ENCODE measurements at places on chromosomes 7 and 10.

DNA sequence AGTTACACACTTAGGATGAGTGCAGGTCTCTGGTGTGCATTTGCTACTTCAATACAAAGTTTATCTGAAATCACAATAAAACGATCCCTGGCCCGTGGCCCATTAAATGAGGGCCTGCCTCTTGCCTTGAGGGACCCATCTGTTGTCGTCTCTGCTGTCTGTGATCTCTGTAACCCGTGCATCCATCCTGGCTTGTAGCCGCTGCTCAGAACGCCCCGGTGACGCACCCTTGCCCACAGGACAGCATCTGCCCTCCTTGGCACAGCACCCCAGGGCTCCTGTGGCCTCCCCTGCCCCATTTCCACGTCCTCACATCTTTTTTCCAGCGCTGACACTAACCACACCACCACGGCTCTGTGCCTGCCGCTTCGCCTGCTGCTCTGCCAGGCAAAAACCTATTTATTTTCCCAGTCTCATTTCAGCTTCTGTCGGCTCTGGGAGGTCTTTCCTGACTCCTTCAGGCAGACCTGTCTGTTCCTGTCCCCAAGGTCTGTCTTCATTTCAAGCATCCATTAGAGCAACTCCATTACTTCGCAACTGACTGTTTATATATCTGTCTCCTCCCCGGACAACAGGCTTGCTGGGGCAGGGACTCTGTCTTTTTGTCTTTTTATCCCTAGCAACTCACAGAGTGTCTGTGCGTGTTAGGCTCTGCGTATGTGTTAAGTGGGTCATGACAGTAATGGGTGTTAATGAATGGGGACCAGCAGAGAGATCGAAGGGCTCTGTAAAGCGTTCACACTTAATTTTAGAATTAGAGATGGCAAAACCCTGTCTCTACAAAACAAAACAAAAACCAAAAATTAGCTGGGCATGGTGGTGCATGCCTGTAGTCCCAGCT is 16.4 kb downstream of the CARD11 start:
- no peak for DNase-seq

GRCh38 chr7:99597762-99598501 is at the start of gene TMEM225B:
Gene TMEM225B, plus strand, starts transcription at chr7:99598267. Its CDS starts 6,122 bp downstream, at chr7:99604389.
- DNase-seq, result no peak

DNA sequence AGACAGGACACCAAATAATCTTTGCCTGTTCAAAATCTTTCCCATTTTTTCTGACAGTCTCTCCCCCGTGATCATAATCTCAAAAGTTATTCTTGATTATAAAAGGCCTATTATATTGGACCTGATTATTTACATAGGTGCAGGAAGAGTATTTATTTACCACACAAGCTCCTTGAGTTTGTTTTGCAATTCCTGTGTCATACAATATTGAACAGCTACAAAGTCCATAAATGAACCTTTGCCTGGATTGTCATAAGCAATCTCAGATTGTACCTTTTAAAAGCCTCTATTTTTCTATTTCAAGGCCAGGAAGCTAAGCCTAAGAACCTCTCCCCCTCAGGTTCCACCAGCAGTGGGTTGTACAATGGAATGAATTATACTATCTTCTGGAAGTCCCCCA is 183.9 kb upstream of the MEOX2 start:
- DNase-seq, result no peak

- DNase-seq, result no peak
Measured at GRCh38 chr7:144776447-144776846, 59.4 kb downstream of the TPK1 start.

- no peak for DNase-seq
Measured at GRCh38 chr7:16838386-16838785, 33.6 kb upstream of the AGR2 start.

GRCh38 chr7:96649981-96650380 is 59.7 kb downstream of the SEM1 start:
- DNase-seq, result no peak

- no peak for DNase-seq
Measured at GRCh38 chr10:46253076-46254006, 33.5 kb upstream of the ANTXRL start.

- no peak for DNase-seq
Measured at GRCh38 chr7:43628431-43628830, 45.5 kb downstream of the STK17A start.

DNA sequence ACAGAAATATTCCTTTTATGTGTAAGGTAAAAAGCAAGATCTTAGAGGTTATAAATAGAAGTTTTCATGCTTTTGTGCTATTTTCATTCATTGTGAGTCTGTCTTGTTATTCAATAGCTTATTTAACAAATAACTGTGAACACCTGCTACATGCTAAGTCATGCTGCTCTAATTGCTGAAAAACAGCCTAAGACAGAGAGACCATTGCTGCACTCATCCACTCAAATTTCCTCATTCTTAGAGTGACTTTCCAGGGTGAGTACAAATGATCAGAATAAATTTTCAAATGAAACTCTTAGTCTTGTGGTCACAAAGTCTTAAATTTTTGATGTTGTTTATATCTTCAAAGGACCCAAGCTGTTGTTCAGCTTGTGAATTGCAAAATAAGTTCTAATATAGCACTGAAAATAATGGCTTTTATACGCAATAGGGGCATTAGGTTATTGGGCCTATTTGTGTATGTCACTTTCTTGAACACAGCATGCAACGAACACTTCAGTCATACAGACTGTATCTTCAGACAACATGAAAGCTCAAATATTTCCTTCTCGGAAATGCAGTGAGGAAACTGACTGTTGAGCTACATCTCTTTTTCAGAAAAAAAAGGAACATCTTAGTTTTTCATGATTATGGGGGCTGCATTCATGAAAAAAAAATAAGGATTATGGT is 247.9 kb upstream of the PCDH15 start:
- no peak for DNase-seq

- no peak for DNase-seq
Measured at GRCh38 chr10:132705943-132706342, 80.0 kb downstream of the NKX6-2 start.

GRCh38 chr10:118626953-118627352 is 31.5 kb upstream of the PRLHR start:
- DNase-seq, result no peak

DNA sequence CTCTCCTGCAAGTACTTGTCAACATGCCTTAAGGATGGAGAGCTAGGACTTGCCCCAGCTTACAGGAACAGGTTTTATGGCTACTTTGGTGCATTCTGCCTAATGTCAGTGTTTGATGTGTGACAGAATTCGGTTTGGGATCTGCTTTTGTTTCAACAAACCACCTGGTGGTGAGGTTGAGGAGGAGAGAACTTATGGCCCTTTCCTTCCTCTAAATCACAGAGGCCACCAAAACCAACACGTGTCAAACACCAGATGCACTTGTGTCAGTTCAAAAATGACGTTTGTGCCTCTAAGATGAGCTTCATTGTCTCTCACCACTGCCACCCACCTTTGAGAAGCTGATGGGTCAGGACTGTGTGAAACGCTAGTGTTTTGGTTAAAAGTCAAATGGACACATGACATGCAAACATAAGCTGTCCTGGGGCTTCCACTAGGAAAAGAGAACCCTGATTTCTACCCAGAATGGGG is 83.9 kb downstream of the OSBPL3 start:
- DNase-seq, result no peak

GRCh38 chr10:36050763-36051499 is 408.8 kb upstream of the FZD8 start:
- DNase-seq, result no peak

- no peak for DNase-seq
Measured at GRCh38 chr7:138324941-138325340, 135.1 kb upstream of the TRIM24 start.

DNA sequence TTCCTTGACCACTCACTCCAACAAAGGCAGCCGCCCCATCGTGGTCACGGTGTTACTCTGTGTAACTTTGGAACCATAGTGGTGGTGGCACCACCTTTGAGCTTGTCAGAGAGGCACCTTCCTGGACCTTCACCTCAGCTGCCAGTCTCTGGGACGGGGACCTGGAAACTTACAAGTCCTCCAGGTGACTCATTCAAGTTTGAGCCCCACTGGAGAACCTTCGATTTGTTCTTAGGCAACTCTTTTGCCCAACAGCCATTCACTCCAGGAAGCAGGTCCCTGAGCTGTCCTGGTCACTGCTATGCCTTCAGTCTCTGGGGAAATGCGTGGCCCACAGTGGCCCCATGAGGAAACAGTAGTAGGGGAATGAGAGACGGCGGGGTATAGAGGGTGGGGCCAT is 17.2 kb downstream of the STX1A start:
- no peak for DNase-seq

GRCh38 chr10:121252756-121253155 is 345.5 kb downstream of the FGFR2 start:
- no peak for DNase-seq

DNA sequence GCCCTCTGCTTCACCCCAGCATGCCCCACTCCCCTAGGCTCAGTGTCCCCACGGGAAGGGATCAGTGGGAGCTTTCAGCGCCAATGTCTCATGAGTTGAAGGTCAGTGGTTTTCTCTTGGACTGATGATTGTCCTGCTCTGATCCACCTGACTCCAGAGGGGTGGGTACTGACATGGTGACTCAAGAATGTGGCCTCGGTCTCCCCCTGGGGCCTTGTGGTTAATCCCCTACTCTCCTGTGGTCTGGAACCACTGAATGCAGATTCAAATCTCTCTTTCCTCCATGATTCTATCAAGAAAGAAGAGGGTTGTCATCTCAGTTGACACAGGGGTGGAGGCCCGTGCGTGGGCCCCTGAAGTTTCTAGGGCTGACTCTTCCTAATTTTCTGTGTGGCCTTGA is 176.9 kb downstream of the RPS24 start:
- no peak for DNase-seq

- DNase-seq, result no peak
Measured at GRCh38 chr10:88152728-88153133, 289.3 kb downstream of the PTEN start.

DNA sequence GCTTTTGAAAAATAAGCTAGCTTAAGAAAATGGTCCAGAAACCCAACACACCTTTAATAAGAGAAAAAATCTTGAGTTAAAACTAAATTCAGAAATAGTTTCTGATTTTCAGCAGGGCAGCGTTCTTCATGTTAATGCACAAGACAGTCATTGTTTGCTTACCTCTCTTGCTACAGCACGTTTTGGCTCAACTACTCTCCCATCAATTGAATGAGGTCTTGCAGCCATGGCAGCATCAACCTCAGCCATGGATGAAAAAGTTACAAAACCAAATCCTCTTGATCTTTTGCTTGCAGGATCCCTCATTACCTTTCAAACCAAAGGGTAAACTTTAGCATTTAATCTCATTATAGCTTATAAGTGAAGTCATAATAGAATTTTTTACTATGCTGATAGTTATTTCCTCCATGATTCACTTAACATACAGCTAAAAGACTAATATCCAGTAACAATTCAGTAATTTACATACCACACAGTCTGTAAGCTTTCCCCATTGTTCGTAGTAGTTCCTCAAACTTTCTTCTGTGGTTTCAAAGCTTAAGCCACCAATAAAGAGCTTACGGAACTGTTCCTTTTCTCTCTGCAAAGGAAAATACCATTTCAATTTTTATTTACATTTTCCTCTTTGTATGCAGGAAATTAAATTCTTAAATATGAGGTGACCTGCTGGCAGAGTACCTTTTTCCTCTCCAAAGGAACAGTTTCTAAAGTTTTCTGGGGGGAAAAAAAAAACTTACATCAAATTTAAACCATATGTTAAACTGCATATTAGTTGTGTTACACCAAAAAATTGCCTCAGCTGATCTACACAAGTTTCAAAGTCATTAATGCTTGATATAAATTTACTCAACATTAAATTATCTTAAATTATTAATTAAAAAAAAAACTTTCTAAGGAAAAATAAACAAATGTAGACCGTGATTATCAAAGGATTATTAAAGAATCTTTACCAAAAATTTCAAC is 3.1 kb downstream of the HNRNPA2B1 start:
- DNase-seq, result no peak

DNA sequence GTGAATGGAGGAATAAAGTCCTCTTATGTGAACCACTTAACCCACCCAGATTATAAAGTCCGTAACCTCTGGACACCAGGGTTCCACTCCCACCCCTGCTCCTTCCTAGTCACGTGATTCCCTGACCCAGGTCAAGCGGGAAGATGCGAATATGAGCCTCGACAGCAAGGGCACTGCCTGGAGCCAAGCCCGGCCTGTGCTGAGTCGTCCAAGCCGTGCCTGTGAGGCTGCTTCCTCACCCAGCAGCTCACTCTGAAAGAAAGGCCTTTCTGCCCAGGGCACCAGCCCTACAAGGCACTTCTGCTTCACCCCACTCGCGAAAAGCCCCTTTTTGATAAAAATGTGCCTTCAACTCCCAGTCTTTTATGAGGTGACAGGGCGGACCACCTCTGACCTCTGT is 85.8 kb downstream of the CYTH3 start:
- no peak for DNase-seq

DNA sequence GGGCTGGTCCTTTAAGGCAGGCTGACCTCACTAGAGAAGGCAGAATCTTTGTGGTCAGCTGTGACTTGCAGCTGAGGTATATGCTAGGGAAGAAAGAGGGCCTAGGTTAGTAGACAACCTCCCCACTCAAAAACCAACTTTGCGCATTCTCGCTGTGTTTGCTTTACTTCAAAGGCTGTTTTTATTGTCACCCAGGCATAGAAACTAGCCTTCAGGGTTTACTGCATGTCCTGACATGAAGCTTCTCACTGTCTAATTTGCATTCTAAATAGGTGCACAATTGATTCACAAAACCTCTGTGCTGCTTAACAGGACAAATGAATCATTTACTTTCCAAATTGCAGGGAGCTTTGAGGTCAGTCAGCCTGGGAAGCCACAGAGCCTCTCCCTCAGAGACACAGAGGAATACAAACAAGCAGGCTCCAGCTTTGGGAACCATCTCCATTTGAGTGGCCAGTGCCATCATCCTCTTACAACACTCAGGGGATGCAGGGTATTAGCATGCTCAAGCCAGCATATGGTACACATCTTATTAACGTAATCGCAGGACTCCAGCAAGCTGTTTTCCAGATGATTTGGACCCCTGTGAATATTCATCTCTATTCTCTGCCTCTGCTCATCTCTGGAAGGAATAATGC is 596.4 kb upstream of the GHITM start:
- DNase-seq, result no peak

- no peak for DNase-seq
Measured at GRCh38 chr10:107230887-107231286, 66.4 kb upstream of the SORCS1 start.

DNA sequence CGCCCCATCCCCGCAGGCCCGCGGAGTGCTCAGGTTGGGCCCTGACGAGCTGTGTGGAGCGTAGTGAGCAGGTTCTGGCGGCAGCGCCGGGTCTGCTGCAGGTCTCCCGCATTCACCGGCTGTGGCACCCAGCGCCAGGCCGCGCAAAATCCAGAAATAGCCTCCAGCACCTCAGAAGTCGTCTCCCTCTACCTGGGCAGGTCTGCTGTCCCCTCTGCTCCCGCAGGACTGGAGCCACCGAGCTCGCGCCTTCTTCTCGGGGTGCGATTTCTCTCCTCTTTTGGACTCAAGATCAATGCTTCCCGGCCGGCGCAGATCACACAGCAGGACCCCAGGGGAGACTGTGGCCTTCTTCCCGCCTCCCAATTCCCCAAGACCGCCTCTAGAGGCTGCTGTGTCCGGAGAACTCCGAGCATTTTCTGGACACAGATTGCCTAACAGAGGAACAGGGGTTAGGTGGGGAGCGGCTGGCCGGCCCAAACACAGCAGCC is 8.4 kb downstream of the TLX1 start:
- no peak for DNase-seq

GRCh38 chr7:144057954-144058353 is 9.2 kb downstream of the OR2A5 start:
- DNase-seq, result no peak

GRCh38 chr7:100836812-100837098 is 9.4 kb upstream of the EPHB4 start:
- no peak for DNase-seq

- no peak for DNase-seq
Measured at GRCh38 chr7:34061149-34061548, 155.8 kb downstream of the BMPER start.
